ENCODE measurements at places on chromosomes 6 and 20.

DNA sequence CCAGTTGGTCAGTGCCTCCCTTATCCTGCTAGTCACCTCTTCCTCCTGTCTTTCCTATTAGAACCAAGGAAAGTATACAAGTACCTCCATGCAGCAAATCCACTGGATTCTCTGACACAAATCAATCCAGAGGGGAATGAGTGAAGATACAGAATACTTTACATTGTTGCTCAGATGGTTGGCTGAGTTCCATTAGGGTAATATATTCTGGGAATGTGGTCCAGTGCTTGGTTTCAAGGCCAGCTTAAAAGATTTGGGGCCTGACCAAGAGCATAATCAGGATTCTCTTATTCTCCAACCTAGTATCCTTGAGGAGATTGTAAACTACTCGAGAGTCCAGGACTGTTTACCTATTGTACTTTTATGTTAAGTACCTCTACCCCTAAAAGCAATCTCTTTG, 23.0 kb downstream of the CARMIL1 start:
- no peak for DNase-seq

GRCh38 chr6:96002912-96003311, 12.9 kb upstream of the FUT9 start:
- DNase-seq = no peak

- DNase-seq = no peak
These were observed 131.7 kb downstream of the LRRC1 start for GRCh38 chr6:53926505-53926904.

DNA sequence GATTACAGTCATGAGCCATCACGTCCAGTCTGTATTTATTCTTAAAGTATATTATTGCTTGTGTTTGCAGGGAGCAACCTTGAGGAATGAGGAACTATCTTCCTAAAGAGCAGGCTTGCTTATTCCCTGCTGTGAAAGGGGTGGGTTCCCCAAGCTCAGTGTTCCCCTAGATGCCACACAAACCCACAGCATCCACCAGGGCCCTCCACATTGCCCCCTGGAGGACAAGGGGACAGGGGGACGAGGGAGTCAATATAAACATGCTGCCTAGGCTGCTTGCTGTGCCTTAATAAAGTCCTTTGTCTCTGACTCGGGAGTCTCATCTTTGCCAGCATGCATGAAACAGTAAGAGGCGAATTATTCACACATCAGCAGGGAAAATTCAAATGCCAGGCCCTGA, 8.0 kb upstream of the IDH3B start:
- no peak for DNase-seq

DNA sequence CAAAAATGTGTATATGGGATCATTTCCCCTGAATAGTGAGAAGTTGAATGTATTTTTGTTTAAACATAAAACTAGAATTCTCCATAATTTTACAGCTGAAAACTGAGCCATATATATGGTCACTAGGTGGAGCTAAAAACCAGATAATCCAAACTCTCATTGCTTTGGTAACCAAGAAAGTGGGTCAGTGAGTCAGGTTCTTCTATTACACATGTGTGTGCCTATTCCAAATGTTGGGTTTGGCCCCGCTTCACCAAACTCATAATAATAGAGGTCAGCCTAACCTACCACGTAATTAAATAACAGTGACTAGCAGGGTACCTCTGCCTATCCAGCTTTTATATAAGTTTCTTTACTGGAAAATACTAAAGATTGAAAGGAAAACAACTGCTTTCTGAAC, 19.3 kb upstream of the RNGTT start:
- no peak for DNase-seq

GRCh38 chr6:134340179-134340975, 22.5 kb upstream of the SGK1 start:
- DNase-seq = no peak

- DNase-seq = no peak
These were observed 293.5 kb downstream of the CDKAL1 start for GRCh38 chr6:20827798-20828197.

DNA sequence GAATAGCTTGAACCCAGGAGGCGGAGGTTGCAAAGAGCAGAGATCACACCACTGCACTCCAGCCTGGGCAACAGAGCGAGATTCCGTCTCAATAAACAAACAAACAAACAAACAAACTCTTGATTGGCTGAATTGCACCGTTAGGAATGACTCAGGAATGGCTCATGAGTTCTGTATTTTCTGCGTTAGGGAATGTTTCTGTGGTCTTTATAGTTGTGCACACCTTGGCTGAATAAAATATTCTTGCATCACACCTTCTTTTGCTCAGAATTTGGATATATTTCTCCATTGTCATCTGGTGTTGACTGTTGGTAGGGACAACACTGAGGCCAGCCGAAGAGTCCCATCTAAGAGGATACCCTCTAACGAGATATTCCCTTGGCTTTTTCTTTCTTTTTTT, 19.6 kb upstream of the PI16 start:
- no peak for DNase-seq

DNA sequence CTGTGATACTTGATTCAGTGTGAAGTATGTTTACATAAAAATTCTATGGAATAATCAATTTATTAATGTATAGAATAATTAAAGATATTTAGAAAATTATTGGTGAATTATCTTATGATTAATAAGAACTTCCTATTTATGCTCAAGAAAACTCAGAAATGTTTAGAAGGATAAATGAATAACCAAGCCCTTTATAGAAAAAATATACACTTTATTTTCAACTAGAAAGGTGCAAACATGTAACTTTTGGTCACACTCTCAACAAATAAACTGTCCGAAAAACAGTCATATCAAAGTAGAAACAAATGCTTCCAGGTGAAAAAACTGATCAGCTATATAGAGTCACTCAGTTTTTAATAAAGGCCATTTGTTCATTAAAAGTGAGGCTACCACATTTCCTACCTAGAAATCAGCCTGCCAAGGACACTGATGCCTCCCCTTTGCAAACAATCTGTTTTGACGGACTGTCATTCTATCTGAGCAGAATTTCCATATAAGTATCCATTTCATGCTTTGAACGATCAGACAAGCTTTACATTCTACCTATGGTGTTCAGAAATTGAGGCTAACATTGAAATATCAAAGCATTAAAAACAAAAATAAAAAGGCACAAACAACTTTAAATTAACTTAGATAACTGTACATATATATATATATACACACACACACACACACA, 3.0 kb downstream of the CCN2 start:
- no peak for DNase-seq

GRCh38 chr6:153401751-153402150, 270.7 kb upstream of the RGS17 start:
- no peak for DNase-seq

- no peak for DNase-seq
These were observed 61.5 kb upstream of the GGTLC1 start for GRCh38 chr20:24050119-24050518.

GRCh38 chr20:58240471-58240870, 12.0 kb upstream of the ANKRD60 start:
- DNase-seq = no peak

GRCh38 chr20:62321521-62321948, 18.7 kb downstream of the ADRM1 start:
- no peak for DNase-seq

DNA sequence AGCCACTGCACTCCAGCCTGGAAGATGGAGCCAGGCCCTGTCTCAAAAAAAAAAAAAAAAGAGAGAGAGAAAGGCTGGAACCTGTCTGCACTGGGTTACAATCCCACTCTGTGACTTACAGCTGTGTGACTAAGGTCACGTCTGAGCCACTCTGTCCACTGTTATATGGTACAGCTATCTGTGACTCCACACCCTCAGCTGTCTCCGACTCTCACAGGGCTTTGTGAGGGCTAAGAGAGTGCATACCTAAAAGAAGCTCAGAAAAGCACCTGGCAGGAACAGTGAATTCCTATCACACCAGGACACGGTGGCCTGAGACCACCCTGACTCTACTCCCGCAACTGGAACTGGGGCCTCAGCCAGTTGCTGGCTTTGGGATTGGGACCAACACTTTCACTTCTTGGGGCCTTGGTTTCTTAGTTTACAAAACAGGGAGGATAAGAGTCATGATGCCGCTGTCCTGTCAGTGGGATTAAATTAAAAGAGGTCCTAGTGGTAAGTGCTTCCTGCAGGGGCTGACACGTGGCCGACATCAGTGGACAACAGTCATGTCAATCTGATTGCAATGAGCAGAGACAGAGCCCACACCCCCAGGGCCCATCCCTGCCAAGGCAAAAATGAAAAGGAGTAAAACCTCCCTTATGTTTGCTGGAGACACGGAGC, 5.7 kb upstream of the CD93 start:
- DNase-seq = no peak

GRCh38 chr6:42140032-42140431, 2.4 kb downstream of the C6orf132 start:
- no peak for DNase-seq

DNA sequence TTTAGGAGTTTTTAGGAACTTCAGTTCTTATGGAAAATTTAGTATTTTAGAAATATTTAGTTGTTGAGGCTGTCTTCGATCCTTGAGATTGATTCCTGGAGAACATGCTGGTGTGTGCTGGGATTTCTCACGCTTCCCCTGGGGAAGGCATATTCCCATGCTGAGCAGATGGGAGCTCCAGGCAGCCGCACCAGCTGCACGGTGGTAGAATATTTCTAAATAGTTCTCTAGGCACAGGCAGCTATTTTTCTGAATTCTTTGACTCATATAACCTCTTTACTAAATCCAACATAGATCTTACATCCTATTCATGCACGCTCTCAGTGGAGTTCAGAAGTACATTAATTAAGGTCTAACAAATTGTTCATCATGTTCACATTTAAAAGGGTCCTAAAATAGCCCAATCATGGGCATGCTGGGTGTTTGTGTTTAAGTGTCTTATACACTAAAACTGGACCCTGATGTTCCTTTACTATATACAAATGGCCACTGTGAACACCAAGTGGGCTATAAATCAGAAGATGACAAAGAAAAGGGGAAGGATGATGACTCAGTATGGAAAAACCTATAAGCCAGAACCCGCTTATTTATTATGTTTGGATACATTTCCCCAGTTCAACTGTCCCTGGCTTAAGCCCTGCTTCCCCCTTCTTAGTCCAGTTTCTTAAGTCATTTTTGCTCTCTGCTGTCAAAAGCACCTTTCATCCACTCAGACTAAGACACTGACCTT, 138.5 kb downstream of the UST start:
- DNase-seq = no peak
